ENCODE measurements at places on chromosomes 7 and 10.

DNA sequence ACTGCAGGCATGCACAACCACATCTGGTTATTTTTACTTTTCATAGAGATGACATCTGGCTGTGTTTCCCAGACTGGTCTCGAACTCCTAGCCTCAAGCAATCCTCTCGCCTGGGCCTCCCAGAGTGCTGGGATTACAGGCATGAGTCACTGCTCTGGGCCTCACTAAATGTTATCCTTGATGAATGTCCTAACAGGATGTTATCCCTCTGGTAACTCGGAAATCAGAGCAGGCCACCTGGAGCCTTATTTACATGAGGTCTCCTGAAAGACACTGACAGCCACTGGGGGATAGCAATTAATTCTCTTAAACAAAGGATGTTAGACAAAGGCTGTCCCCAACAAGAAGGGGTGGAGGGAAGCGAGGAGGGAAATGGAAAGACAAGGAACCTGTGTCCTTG lies 4.5 kb upstream of the ZNF438 start:
- DNase-seq, result no peak

DNA sequence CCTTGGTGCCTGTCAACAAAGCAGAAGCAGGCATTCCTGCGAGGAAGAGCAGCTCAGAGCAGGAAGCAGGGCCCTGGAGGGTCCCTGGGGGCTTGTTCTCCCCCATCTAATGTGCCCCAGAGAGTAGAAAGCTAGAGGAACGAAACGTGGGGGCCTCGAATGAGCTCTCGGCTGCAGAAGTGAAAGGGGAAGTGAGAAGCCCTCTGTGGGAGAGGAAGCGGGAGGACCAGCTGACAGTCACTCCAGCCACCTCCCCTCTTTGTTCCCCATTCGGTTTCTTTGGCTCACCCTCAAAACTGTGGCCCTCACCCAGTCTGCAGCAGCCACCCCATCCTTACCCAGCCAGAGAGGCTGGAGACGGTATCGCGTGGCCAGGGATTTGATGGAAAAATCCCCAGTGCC lies 25.0 kb downstream of the C10orf105 start:
- DNase-seq, result no peak

DNA sequence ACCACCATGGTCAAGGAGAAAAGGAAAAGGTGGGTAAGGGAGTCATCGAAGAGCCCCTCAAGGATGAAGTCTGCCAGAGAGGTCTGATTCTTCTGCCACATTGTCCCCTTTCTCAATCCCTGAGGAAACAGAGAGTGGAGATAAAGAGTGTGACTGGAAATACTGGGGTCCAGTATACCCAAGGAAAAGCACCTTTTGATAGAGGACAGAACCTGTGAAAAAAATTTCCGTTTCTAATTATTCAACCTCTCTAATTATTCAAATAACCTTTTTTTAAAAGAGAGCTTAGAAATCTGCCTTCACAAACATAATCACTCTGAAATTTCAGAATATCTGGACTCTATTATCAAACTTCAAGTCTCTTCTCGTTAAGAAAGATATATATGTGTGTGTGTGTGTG lies at the start of gene OR2AE1:
OR2AE1 (minus strand) TSS at position 101 of the 400 bp plus-strand sequence; CDS start at position 101, 0 bp downstream.
- no peak for DNase-seq

DNA sequence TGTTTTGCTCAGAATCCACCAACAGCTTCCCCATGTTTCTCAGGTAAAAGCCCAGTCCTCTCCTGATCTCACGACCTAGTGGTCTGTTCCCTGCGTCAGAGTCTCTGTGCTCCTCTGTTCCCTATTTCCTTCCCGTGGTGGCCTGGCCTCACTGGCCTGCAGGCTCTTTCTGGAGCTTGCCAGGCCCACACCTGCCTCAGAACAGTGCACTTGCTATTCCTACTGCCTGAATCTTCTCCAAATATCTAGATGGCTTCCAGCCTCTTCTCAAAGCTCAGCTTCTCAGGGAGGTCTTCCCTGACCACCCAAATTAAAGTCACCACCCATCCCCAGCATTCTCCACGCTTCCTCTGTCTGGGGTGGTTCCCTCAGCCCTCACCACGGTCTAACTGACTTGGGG lies 165.3 kb downstream of the USP6NL start:
- DNase-seq, result no peak

DNA sequence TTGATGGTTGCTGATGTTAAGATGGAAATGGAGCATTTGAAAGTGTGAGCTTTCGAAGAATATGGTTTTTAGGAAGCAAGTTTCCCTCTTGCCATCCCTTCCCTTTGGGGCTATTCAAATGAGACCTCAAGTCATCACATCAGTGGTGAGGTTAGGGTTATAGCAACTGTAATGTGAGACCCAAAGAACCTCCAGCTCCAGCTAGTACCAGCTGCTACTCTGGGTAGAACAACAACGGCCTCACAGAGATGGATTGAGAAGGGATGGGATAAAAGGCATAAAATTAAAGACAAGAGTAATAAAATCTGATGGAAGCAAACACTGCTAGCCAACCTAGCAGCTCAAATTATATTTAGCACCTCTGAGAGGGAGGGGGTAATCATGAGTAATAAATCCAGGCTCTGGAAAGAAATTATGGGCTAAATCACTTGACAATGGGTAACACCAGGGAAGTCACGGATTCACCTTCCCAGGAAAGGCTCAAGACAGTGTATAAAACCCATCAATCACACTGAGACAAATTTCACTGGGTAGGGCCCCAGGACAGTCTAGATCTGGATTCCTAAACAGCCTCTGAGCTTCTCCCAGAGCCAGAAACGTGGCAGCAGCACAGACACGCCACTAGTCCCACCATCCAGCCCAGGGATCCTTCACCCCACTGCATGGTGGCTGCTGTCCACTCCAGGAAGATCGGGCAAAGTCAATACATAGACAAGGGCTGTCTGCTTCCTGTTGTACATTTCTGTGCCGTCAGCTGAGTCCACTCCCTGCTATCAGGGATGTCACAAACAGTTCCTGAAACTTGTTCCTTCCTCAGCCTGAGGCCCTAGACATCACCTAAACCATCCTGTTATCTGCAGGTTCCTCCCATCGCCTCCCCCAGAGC lies 151.1 kb downstream of the GFRA1 start:
- DNase-seq, result no peak

DNA sequence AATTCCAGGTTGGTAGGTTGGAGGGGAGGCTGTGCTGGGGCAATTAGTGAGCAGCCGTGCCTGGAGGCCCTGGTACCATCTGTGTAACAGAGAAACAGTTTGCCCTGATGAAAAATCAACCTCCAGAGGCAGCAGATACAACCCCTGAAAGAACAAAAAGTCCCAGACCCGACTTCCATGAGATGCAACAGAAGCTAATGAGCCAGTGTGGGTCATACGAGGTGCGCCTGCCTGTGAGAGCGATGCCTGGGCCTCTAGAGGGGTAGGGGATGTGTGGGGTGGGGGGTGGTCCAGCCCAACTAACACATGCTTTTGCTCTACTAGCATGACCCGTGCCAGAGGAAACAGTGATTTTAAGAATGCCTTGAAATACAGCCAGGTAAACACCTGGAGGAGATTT lies 39.3 kb downstream of the CELF2 start:
- no peak for DNase-seq

- no peak for DNase-seq
These were observed 186.5 kb upstream of the BET1 start for GRCh38 chr7:94190599-94191061.

GRCh38 chr7:27737616-27738015 lies 2.3 kb upstream of the TAX1BP1 start:
- DNase-seq, result no peak

GRCh38 chr10:121662945-121663917 lies 65.0 kb upstream of the FGFR2 start:
- no peak for DNase-seq

GRCh38 chr7:134065415-134065814 lies 61.7 kb upstream of the LRGUK start:
- no peak for DNase-seq

DNA sequence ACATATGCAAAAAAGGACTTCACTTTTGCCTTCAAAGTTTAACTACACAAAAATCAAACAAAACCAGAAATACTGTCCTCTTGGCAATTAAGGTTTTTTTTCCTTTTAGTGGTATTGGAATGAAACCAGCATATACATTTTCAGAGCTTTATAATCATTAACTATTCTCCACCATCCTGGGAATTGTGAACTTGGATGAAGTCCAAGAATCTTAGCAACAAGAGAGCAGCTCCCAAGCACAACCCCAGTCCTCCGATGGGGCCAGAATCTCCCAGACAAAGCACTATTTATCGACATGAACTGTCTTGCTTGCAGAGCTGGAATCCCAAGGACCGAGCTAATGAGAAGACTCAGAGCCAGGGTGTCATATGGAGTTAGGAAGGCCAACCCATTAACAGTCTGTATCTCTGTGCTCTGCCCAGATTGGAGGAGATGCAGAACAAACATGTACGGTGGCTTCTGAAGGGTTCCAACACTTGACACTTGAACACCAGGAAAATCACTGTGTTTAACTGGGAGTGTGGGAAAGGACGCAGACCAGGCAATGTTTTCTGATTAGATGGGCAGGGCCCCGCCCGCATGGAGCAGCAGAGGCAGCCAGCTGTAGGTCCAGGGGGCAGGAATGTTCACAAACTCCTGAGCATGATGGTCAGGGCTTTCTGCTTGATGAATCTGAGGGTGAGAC lies 35.5 kb downstream of the PPP1R3C start:
- DNase-seq, result no peak

GRCh38 chr7:88758381-88759229 lies 895 bp upstream of the ZNF804B start:
- no peak for DNase-seq

GRCh38 chr10:98078774-98079173 lies 48.4 kb upstream of the CRTAC1 start:
- no peak for DNase-seq

DNA sequence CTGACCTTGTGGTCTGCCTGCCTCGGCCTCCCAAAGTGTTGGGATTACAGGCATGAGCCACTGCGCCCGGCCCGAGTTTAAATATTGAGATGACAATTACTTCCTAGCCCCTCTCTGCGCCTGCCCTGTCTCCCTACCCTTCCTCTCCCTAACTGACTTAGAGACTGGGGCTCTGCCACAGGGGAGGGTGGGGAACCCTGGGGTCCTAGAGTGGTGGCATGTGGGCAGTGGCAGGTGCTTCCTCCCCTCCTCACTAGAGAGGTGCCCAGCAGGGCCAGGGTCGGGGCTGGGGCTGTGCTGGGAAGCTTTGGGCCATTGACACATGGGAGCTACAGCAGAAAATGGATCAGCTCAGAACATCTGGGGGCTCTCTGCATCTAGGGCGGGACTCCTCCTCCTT lies 7.0 kb upstream of the ACHE start:
- DNase-seq, result no peak

DNA sequence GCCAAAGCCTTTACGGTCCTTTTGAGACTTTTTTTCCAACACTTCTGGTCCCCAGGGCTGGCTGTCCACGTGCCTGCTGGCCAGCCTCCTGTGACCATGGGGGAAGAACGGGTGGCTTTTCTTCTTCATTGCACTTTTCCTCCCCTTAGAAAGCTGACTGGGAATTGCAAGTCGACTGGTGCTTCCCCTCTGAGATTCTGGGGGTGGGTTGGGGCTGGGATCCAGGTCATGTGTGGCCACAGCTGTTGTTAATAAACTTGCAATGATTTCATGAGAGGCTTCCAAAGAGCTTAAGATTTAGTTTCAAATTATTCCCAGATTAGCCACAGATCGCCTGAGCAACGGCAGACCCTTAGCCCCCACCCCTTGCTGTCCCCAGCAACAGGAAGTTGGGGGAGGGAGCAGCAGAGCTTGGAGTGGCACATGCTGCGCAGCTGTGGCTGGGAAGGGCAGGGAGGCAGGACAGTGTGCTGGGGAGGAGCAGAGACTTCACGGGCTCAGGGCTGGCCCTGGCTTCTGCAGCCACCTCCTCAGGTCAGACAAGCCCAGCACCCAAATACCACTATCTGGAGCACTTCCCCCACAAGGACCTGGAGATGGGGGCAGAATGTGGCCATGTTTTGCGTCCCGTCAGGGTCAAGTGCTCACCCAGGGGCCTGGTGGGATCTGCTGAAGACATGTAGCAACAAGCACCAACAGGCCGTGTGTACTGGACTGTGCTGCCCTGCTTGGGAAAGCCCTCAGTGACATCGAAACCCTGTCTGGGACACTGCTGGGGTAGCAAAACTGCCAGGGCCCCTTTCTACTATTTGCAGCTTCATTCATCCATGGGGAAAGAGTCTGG lies 147.1 kb downstream of the RNF216 start:
- no peak for DNase-seq

DNA sequence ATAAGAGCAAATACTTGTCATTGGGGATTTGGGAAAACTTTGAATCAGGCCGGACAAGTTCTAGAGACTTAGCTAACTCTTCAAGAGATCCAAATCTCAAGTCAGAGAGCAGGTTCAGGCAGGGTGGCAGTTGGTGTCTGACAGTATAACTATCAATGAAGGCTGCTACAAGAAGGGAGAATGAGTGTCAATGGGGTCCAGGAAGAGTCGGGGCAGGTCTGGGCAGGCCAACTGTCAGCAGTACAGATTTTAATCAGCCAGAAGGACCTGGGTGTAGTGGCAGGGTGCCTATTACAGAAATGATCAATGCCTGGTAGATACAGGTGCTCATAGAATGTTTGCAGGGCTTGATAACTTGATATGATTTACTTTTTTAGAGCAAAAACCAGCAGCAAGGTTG lies 751.1 kb downstream of the GRM8 start:
- DNase-seq, result no peak

DNA sequence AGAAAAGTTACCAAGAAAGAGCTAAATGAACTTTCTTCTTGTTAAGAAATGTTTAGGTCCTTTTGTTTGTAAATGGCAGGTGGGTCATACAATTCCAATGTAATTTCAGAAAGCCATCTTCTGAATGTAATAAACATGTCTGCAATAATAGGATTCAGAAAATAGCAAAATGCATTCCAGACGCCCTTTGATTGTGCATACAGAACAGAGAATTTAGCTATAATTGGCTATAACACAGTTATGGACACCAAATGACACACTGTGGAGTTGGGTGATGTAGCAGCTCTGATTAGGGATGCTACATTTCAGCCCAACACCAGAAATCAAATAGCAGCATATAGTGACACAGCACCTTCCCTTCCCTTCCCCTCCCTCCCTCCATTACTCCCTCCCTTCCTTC lies 240.8 kb downstream of the SNX10 start:
- DNase-seq, result no peak

DNA sequence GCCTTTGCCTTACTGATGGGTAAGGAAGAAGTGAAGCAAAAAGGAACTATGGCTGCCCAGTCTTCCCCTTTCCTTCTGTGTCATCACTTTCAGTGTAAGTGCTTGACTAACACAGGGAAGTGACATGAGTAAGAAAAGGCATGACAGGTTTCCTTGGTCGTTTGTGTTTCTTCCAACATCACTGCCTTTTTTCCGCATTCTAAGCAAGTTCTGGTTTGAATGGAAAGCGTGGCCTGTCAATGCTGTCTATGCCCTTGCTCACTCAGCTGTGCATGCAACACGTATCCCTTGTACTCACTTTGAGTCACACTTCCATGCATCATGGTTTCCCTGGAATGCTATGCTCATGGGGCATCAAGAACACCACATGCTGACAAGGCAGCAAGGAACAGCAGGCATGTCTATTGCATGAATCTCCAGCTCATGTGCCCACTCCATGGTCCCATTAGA lies 111.8 kb downstream of the OAT start:
- DNase-seq, result no peak

Measured in central memory CD8-positive, alpha-beta T cell (primary cell).